Smooth muscle cell of the brain vasculature (primary cell): ENCODE measurements at places on chromosomes 12 and 14.

GRCh38 chr12:115388139-115388538 lies 704.2 kb upstream of the TBX3 start:
- DNase-seq: no peak

- no peak for DNase-seq
Observed at GRCh38 chr12:40058721-40059190, 47.1 kb downstream of the SLC2A13 start.

DNA sequence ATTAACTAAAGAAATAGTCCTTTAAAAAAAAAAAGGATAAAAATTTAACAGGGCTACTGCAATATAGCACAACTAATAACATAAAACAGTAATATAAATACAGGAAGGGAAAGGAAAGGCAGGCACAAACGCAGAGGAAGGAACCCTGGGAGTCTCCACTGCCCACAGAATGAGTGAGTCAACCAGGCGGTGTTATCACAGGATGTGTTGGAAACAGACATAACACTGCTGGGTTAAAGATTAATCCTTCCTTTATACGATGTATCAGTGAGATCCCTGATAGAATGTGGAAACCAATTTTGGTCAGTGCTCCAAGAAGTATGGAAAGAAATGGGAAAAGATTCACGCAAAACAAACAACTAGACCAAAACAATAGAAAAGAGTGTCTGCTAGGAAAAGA lies 47.9 kb downstream of the FGD6 start:
- DNase-seq: peak; percentile 41

- DNase-seq: no peak
Observed at GRCh38 chr12:7503686-7504415, at the start of gene CD163. Gene CD163, minus strand, starts transcription at chr12:7503777. Its CDS starts 87 bp downstream, at chr12:7503690.

DNA sequence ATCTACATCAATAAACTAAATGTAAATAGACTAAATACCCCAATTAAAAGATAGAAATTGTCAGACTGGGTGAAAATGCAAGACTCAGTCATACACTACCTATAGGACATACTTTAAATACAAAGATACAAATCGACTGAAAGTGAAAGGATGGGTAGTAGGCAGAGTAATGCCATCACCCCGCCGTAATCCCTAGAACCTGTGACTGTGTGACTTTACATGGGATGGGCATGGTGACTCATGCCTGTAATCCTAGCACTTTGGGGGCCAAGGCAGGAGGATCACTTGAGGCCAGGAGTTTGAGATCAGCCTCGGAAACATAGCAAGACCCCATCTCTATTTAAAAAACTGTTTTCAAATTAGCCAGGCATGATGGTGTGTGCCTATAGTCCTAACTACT lies 2.6 kb upstream of the EVL start:
- no peak for DNase-seq

GRCh38 chr14:42469637-42470426 lies 863.2 kb downstream of the LRFN5 start:
- DNase-seq: no peak

GRCh38 chr14:28867571-28867970 lies 101.0 kb downstream of the FOXG1 start:
- no peak for DNase-seq

- no peak for DNase-seq
Observed at GRCh38 chr12:130226126-130226525, 63.9 kb downstream of the FZD10 start.

GRCh38 chr14:74324931-74325361 lies 22.2 kb upstream of the ABCD4 start:
- peak; percentile 9 for DNase-seq

DNA sequence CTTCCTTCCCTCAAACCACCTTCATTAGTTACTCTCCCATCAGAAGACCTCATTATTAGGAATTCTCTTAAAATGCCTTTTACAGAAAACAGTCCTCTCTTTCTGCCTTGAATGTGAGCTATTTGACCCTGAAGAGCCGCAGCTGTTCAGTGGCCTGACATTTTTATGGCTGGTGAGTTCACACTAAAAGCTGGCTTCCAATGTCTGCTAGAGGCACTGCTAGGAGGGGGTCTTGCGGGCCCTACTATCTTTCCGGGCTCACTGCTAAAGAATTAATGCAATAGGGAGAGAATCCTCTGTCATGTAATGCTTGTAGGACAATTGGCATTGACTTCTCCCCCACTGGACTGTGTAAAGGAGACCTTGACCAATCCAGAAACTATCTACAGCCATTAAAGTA lies 87.7 kb downstream of the GPR135 start:
- DNase-seq: no peak

- DNase-seq: no peak
Observed at GRCh38 chr12:39037115-39037514, 131.7 kb upstream of the CPNE8 start.

DNA sequence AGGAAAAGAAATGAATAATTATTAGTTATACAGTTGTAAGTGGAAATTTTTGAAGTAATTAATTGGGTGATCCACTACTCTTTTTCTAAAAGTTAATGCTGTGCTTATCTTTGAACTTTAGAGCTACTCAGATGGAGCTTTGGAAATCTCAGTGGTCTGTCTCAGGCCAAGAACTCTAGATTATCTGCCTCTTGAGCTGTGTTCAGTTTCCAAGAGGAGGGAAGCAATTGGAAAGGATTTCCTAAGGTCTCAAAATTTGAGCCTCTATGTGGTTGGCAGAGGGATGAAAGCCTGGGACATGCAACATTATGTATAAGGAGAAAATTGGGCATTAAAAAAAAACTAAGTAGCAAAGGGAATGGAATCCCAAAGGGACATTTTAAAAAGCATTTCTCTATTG lies 334.0 kb upstream of the PRICKLE1 start:
- DNase-seq: no peak

GRCh38 chr12:92049403-92049802 lies 96.2 kb downstream of the BTG1 start:
- DNase-seq: no peak

DNA sequence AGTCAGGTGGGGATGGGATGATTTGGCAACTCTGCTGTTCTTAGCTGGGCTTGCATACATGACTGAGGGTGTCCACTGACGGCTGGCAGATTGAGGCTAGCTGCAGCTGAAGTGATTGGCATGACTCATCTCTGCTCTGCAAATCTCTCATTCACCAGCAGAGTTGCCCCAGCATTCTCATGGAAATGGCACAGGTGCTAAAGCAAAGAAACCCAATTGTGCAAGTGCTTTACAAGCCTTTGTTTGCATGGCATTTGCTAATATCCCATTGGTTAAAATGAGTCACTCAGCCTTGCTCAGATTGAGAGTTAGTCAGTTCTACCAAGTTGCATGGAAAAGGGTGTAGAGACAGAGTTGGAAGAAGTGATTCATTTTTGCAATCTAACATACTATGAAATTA lies 389.7 kb upstream of the FAR2 start:
- no peak for DNase-seq

DNA sequence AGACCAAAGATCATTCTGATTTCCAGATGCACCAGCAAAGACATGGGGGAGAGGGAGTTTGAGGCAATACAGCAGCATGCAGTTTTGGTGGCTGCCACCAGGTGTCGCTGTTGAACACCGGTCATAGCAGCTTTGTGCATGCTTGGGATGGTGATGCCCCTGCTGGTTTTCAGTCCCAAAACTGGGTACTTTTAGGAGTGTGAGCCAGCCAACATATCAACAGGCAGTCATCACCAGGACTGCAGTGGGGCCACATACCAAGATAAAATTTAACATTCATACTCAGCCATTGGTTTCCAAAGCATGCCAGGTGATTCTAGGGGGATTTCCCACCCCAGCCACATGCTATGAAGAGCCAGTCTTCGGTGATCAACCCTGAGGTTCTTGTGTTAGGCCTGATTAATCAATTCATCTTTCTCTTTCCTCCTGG lies 64.2 kb downstream of the PHETA1 start:
- no peak for DNase-seq

DNA sequence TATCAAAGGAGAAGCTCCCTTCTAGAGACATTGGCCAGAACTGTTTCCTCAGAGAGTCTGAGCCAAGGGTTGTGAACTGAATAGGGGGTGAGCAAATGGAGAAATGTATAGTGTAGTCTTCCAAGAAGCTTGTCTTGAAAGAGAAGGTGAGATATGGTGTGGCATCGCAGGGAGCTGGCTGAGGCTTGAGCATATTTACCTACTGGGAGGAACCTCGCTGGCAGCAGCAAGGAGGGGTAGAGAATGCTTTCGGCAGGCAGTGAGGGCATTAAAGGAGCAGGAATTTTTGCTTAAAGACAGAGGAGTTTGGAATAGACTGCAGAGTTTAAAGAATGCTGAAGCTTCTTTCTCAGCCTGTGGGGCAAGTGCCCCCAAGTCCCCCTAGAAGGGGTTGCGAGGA lies 59.3 kb upstream of the PRMT8 start:
- no peak for DNase-seq

GRCh38 chr12:124733086-124733485 lies 130.6 kb downstream of the SCARB1 start:
- DNase-seq: no peak

GRCh38 chr14:50011242-50011641 lies 105.1 kb downstream of the VCPKMT start:
- DNase-seq: no peak

- no peak for DNase-seq
Observed at GRCh38 chr12:57216014-57216911, at the start of gene NXPH4. Gene NXPH4, plus strand, starts transcription at chr12:57216794. Its CDS starts 176 bp downstream, at chr12:57216970.

GRCh38 chr14:69318901-69319475 lies 59.0 kb downstream of the GALNT16 start:
- DNase-seq: no peak

- peak; percentile 10 for DNase-seq
Observed at GRCh38 chr12:99911081-99911480, 73.7 kb downstream of the ANKS1B start.

DNA sequence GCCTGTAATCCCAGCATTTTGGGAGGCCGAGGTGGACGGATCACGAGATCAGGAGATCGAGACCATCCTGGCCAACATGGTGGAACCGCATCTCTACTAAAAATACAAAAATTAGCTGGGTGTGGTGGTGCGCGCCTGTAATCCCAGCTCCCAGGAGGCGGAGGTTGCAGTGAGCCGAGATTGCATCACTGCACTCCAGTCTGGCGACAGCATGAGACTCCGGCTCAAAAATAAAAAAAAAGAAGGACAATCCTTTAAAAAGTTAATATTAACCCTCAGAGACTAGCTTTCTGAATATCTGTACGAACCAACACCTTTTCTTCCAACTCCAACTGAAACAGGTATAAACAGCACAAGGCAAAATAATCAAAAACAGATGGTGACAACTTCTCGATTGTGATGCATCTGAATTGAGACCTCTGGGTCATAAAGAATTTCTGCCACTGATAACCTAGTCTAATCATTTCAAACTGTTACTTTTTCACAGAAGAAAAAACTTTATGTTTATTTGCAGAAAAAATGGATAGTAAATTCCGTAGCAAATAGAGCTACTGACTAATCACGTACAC lies 27.8 kb downstream of the CLIP1 start:
- DNase-seq: no peak

- peak; percentile 65 for DNase-seq
Observed at GRCh38 chr14:102235275-102235897, 69.6 kb downstream of the MOK start.

- DNase-seq: no peak
Observed at GRCh38 chr14:35386673-35387125, 17.9 kb downstream of the NFKBIA start.

GRCh38 chr12:57181561-57182155 lies 34.2 kb upstream of the LRP1-AS start:
- no peak for DNase-seq

DNA sequence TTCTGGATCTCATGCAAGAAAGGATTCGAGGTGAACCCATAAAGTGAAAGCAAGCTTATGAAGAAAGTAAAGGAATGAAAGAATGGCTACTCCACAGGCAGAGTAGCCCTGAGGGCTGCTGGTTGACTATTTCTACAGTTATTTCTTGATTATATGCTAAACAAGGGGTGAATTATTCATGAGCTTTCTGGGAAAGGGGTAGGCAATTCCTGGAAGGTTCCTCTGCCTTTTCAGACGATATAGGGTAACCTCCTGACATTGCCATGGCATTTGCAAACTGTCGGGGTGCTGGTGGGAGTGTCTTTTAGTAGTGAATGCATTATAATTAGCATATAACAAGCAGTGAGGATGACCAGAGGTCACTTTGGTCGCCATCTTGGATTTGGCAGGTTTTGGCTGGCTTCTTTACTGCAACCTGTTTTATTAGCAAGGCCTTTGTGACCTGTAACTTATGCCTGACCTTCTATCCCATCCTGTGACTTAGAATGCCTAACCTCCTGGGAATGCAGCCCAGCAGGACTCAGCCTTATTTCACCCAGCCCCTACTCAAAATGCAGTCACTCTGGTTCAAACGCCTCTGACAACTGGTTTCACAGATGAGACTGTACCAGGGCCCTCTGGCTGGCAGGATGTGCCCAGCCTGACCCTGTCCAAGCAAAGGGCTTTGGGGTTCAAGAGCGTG lies 157.7 kb upstream of the SFSWAP start:
- DNase-seq: no peak

DNA sequence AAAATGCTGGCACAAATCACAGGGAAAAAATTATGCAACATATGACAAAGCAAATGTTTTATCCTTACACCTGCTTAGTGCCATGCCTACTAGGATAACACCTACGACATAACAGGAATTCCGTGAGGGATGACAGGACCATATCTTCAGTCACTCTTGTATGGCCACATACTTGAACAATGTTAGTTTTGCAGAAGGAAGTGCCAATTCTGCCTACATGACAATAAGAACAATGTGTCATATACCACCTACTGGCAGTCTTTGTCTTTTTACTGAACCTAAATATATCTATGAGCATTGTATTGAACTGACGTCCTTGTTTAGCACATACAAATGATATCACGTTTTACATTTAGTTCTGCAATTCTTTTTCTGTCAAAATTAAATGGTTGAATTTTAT lies 234.0 kb downstream of the ADAMTS20 start:
- DNase-seq: no peak

DNA sequence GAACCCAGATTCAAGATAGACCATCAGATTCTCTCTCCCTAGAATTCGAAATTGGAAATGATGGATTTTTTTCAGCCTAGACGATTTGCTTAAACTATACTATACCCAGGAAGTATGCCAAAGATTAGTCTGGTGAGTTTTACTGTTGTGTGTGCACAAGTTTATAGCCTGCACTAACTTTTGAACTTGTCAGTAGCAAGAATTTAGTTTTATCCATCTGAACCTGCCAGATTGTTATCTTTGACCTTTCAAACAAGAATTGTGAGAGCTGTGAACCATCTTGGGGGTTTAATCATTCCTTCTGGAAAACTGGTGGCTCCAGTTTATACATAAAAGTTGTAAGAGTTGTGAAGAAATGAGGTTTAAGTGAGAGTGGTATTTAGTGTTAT lies 243.5 kb upstream of the DAAM1 start:
- no peak for DNase-seq

- DNase-seq: no peak
Observed at GRCh38 chr12:116160231-116160630, 117.3 kb downstream of the MED13L start.
